Fibroblast of mammary gland (primary cell): ENCODE measurements at places on chromosomes 7 and 10.
A peak's percentile ranks its signal among the peaks of the same experiment; 100 is the strongest.

DNA sequence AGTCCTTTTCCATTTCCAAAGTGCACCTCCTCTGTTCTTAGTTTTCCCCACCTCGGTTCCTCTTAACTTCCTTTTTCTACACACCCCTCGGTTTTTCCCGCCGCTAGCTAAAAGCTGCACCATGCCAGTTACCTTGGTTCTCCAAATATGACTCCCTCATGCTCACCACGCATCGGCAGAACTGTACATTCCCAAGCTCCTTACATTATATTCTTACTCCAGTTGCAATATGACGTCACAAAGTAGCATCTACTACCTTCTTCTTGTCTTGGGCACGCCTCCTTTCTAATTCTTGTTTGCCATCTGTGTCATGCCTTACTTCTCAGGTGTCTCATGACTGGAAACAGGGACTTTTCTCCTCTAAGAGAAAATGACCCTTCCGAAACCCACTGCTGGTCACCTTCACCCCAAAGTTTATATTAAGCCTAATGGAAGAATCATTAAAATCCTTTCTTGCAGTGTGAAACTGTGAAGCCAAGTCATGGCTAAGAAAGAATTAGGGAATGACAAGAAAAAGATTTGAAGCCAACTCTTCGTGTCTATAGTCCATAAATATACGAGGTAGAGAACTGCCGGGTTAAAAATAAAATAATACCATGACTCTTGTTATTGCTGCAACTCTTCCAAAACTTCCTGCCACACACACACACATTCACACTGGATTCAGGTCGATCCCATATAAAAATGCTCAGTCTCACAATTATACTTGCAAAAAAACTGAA lies 1.7 kb downstream of the ESYT2 start:
- DNase-seq = peak; percentile 57

DNA sequence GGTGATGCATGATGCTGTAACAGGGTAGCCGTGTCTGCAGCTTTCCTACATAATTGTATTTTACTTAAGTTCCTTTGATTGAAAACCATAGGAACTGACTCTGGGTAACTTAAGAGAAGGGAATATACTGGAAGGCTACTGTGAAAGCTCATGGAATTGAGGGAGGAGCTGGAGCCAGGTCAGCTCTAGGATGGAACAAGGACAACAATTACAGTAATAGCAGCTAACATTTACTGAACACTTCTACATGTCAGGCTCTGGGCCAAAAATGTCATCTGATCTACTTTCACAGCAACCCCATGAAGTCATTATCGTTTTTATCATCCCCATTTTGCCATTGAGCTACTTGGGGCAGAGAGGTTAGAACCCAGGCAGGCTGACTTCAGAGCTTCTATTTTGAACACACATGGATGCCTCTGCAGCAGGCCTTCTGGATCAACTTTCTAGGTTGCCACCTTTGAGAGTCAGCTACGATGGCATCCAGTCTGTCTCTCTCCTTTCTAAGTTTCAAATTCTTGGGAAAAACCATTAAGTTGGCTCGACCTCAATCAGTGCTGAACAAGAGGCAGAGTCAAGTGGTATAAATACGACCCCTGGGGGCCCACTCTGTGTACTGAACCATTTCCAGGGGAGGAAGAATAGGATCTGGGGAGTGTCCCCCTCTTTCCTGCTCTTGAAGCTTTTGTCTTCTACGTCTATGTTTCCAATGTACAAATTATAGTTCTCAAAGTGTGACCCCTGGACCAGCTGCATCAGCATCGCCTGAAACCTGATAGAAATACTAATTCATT lies 272.3 kb upstream of the PLPP4 start:
- no peak for DNase-seq

DNA sequence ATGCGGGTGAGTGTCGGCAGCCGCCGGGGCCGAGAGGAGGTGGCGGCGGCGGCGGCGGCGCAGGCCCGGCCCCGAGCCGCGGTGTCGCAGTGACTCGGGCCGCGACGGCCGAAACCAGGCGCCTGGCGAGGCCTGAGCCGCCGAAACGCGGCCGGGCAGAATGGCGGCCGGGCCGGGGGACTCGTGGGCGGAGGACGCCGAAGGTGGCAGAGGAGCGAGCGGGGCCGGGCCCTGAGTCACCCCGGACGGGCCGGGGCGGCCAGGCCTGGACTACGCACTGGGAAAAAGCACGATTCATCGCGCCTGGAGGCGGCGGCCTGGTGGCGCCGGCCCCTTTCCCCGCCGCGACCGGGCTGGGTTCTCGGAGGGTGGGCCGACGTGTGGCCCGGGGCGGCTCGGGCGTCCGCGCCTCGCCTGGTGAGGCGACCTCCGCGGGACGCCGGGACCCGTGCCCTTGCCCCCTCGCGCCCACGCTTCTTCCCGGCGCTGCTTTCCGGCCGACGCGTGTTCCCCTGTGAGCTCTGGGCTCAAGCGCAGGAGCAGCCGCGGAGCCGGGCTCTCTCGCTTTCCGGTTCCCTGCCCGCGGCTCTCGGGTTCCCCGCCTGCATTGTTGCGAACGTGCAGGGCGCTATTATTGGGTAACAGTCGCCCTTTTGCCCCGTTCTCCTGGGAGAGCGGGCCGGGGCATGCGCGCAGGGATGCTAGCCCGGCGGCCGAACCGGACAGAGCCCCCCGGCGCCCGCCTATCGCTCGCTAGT lies 500 bp downstream of the CUL1 start:
- DNase-seq = peak; percentile 57

DNA sequence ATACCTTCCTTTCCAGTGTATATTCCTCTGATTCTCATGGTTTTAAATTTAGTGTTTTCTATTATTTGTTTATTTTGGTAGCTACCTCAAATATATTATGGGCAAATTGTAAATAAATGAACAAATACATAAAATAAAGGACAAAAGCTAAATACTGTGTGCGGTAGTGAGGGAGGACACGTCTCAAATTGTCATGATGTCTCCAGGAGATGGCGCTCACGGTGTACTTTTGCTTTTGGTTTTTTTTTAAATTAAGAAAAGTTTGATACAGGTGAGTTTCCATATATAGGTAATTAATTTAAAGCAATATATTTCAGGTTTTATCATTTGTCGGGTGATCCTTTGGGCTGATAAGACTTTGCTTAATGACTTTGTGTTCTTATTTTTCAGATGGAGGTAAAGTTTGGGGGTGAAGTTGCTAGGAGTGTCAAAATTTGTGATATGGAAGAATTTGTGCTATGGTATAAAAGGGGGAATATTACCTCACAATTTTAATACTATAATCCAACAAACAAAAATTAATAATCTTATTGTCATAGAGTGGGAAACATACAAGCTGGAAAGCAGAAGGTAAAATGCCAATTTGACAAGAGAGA lies 68.4 kb upstream of the TMEM229A start:
- DNase-seq = peak; percentile 6

DNA sequence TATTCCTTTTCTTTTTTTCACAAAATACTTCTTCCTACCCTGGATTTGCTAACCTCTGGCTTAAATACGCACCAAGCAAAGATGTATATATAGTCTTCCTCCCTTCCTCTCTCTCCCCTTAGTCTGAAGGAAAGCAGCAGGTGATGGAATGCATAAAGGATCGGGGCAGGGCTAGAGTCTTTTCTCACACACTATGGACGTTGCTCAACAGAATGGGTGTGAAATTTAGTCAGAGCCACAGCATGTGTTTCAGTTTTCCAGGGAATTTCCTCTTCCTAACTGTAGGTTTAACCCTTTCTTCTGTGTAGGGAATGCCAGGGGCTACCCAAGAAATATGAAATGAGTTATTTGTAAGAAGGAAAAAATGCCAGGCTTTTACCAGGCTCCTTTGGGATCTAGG lies 71.4 kb upstream of the NFKB2 start:
- no peak for DNase-seq

DNA sequence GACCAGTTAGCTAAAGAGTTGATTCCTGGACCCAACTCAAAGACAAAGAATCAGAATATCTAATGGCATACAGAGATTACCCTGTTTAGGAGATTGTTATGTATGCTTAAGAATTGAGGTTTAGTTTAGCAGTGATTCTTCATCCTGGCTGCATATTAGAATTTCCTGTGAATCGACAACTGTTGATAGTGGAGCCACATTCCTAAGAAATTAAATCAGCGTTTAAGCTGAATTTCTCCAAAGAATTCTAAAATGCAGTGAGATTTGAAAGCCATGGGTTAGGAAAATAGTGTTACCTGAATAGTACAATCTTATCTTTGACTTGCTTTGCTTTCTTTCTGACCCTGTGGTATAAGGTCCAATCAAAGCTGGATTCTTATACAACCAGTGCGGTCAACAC lies 16.4 kb upstream of the FERD3L start:
- DNase-seq = no peak

DNA sequence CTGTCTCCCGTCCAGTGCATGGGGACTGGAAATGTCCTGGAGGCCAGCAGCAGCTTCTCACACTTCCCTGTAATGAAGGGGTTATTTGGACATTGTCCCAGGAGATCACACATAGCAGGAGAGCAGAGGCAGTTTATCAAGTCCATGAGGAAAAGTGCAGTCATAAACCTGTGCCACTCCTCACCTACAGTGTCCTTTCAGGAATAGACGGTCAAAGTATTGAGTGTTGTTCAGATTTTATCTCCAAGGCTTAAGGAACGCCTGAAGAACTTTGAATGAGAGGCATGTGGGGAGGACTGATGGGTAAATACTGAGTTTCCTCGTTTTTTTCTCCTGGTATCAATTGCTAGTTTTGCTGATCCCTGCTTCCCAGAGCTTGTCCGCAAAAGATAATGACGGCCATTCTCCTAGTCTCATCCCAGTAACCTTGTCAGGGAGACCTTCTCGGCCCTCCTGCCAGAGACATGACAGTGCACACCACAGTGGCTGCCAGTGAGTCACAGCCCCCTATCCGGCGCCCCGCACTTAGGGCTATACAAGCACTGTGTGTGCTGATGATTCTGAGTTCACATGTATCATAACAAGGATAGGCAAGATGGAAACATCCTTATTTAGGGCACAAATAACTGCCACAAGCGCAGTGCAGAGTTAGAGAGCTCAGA lies 495.5 kb upstream of the MGMT start:
- DNase-seq = no peak

DNA sequence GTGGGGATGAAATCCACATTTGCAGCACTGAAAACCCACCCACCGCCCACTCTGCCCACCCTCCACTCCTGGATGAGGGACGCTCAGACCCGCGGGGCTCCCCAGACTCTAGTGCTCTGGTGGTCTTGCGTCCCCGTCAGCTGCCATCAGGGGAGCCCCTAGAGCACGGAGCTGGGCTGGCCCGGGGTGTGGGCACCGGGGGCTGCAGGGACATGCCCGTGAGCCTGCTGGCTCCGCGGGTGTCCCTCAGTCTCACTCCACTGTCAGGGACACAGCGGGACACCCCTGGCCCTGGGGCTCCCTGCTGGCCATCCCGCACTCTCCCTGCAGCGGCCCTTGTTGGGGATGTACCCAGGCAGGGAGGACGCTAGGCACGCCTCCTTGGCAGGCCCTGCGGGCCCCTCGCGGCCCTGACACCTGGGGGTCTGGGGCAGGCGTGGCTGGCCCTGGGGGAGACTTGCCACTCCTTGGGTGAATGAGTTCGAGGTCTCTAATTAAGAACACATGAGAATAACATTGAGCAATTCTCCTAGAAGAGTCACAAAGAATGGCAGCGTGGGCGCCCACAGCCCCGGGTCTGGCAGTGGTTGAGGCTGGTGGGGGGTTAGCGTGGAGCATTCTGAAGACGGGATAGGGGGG lies 64.2 kb downstream of the CFAP46 start:
- DNase-seq = peak; percentile 33

- DNase-seq = no peak
Observed at GRCh38 chr10:3946234-3947229, 161.5 kb upstream of the KLF6 start.

DNA sequence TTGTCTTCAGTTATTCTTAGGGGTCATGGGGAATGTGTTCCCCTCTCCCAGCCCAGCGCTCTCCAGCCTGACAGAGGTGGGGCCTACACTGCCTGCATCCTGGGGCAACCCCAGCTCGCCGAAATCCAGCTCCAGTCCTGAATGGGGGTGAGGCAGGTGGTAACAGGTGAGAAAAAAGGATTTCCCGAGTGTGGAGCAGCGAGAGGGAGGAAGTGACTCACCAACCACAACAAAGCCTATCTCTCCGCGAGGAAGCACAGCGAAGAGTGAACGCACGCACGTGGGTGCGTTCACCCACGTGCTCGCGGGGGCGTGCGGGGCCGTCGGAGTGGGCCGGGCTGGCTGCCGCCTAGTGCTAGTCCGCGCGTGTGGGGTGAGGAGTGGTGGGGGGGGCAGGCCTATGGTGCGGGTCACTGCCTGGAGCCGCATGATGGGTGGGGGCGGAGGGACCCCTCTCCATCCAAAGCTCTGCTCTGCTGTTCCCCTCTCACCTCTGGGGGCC lies 855 bp upstream of the PALD1 start:
- no peak for DNase-seq

GRCh38 chr10:44366941-44367630 lies 17.8 kb downstream of the CXCL12 start:
- DNase-seq = no peak

GRCh38 chr10:28841625-28842024 lies 164.3 kb downstream of the BAMBI start:
- peak; percentile 42 for DNase-seq

- DNase-seq = no peak
Observed at GRCh38 chr7:256461-256940, 33.5 kb upstream of the FOXL3 start.

DNA sequence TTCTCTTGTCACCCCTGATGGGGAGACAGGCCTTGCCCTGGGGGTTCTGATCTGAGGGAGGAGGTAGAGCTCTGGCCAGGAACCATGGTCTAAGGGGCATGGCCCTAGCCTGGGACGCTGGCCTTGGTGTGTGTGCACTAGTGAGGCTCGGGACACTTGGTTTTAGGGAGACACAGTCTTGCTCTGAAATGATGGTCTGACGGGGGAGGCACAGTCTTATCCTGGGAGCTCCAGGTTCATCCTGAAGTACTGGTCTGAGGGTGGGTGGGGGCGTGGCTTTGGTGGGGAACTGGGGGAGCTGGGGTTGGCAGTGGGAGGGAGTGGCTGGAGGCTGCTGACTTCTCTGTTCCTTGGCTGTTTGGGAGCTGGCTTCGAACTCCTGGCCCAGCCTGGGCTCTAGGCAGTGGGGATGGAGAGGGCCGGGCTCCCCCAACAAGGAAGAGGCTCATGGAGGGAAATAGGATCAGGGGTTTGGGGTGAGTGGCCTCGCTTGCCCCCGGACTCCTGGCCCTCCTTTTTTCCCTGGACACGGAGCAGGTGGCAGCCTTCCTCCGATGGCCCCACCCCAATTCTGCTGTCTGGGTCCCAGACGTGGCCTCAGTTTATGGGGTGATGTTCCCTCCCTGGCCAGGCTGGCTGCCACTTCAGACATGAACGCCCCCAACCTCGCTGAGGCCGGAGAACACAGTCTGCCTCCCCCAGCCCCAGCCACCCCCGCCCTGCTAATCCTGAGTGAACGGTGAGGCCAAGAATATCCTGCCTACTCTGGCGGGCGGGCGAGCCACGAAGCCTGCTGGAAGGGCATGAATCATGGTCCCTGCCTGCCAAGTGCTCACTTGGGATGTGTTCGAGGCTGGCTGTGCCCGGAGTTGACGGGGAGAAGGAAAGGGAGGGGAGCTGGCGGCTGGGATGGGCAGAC lies 43.5 kb downstream of the TMEM270 start:
- peak; percentile 43 for DNase-seq

GRCh38 chr7:14480281-14480680 lies 422.3 kb downstream of the DGKB start:
- DNase-seq = no peak
